MM.1S (cell line): ENCODE measurements at places on chromosomes 2 and 18.

GRCh38 chr2:178927173-178927572 lies 120.0 kb upstream of the TTN start:
- no peak overlapping the region for H3K4me3 ChIP-seq
- no peaks in the 10 kb centered on the region for H3K36me3 ChIP-seq
- peak; percentile 18 for DNase-seq
- no peak overlapping the region for H3K27ac ChIP-seq
- no peaks in the 10 kb centered on the region for H3K27me3 ChIP-seq

DNA sequence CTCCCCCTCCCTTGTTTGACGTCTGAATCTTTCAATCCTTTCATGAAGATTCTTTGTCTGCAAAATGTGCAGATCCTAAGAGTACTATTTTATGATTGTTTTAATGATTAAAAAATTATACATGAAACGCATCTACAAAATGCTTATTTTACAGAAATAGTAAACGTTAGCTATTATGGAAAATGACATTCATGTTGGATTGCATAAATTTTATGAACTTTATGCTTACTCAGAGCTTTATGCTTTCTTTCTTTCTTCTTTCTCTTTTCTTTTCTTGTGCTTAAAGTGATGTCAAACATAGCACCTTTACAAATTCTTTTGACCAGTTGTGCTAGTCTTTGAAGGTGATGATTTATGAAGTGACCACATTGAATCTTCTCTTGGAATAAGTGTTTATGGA lies 805.4 kb downstream of the ADCYAP1 start:
- no peaks in the 10 kb centered on the region for H3K36me3 ChIP-seq
- no peak overlapping the region for H3K4me3 ChIP-seq
- H3K27me3 ChIP-seq = no peaks in the 10 kb centered on the region
- H3K27ac ChIP-seq = no peak overlapping the region
- H3K4me1 ChIP-seq = no peaks in the 10 kb centered on the region

DNA sequence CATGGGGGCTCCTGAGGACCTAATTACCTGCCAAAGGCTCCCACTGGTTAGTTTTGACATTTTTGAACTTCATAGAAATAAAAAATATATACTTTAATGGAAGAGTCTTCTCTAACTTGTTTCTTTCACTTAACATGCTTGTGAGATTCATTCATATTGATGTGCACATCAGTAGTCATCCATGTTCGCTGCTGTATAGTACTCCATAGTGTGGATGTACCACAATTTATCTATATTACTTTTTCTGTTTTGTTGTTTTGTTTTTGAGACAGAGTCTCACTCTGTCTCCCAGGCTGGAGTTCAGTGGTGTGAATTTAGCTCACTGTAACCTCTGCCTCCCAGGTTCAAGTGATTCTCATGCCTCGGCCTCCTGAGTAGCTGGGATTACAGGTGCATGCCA lies 22.8 kb upstream of the EMILIN2 start:
- H3K36me3 ChIP-seq = no peaks in the 10 kb centered on the region
- H3K27me3 ChIP-seq = no peaks in the 10 kb centered on the region
- H3K4me3 ChIP-seq = no peak overlapping the region
- H3K4me1 ChIP-seq = no peaks in the 10 kb centered on the region

DNA sequence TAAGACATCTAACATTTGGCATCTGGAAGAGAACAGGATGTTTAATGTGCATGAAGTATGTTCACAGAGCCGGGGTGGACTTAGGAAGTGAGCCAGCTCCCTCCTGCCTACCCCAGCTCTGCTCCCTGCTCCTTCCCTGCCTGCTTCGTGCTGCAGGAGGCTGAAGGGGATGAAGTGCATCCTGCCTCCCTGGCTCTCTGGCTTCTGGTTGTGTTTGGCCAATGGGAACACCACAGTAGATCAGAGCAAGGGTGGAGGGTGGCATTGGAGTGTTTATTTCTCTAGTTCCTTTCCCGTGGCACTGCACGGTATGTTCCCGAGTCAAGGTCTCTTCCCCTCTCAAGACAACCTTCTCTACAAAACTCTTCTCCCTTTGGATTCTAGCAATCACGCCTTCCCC lies 379.9 kb downstream of the CLIP4 start:
- no peaks in the 10 kb centered on the region for H3K4me1 ChIP-seq
- no peaks in the 10 kb centered on the region for H3K27me3 ChIP-seq
- H3K27ac ChIP-seq = no peak overlapping the region
